Activated CD4-positive, alpha-beta T cell treated with anti-CD3 and anti-CD28 coated beads for 36 hours (primary cell): ENCODE measurements at places on chromosomes 2 and 18. TPM values are rescaled to one million over a fixed set of nuclear protein-coding genes. Genes with fewer than 3 reads are reported as not detected.

Gene PRKAG3
- total RNA-seq: not detected

Gene UPP2
- not detected for total RNA-seq

Gene BOLL
- not detected for total RNA-seq

Gene NYAP2
- total RNA-seq: not detected

Gene TXNDC2
- total RNA-seq: not detected

Gene CCDC74A
- 3.0 TPM for total RNA-seq

Gene CYP27C1
- not detected for total RNA-seq

Gene COL4A3
- not detected for total RNA-seq

Gene GATA6
- not detected for total RNA-seq

Gene UNC80
- total RNA-seq: not detected

Gene NOSTRIN
- total RNA-seq: not detected

Gene ROCK1
- total RNA-seq: 55.5 TPM

Gene CFAP65
- total RNA-seq: not detected

Gene ASB18
- total RNA-seq: not detected

Gene NGEF
- 1.5 TPM for total RNA-seq

Gene CROCC2
- not detected for total RNA-seq

Gene DSC3
- total RNA-seq: not detected

Gene SLC35F6
- total RNA-seq: 5.6 TPM

Gene SCYGR1
- not detected for total RNA-seq

Gene MRPL33
- 44.7 TPM for total RNA-seq

Gene C2orf15
- total RNA-seq: 1.1 TPM

Gene ALLC
- not detected for total RNA-seq

Gene IL36A
- not detected for total RNA-seq

Gene RBM44
- 0.94 TPM for total RNA-seq

Gene ATRAID
- total RNA-seq: 83.4 TPM

Gene UGT1A5
- total RNA-seq: not detected

Gene IL1F10
- total RNA-seq: not detected
